Fibroblast of the conjunctiva (primary cell): ENCODE measurements at places on chromosomes 16 and 17.
A peak's percentile ranks its signal among the peaks of the same experiment; 100 is the strongest.

DNA sequence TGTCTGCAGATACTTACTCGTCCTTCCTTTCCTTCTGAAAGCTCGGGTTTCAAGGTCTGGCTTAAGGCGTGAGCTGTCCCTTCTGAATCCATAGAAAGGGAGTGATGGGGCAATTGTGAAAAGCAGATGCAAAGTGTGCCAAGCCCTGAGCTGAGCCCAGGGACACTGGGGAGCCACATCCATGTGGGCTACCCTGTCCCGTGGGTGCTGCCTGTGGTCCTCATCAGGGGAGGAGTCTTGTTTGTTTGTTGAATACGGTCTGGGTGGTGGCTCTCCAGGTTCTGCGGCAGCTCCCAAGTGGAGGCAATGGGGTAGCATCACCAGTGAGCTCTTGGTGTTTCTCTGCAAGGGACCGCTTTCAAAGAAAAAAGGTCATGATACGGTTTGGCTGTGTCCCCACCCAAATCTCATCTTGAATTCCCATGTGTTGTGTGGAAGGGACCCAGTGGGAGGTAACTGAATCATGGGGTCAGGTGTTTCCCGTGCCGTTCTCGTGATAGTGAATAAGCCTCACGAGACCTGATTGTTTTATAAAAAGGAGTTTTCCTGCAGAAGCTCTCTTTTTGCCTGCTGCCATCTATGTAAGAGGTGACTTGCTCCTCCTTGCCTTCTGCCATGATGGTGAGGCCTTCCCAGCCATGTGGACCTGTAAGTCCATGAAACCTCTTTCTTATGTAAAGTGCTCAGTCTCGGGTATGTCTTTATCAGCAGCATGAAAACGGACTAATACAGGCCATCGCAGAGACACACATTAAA, 1.0 kb upstream of the ALG1 start:
- DNase-seq: no peak

DNA sequence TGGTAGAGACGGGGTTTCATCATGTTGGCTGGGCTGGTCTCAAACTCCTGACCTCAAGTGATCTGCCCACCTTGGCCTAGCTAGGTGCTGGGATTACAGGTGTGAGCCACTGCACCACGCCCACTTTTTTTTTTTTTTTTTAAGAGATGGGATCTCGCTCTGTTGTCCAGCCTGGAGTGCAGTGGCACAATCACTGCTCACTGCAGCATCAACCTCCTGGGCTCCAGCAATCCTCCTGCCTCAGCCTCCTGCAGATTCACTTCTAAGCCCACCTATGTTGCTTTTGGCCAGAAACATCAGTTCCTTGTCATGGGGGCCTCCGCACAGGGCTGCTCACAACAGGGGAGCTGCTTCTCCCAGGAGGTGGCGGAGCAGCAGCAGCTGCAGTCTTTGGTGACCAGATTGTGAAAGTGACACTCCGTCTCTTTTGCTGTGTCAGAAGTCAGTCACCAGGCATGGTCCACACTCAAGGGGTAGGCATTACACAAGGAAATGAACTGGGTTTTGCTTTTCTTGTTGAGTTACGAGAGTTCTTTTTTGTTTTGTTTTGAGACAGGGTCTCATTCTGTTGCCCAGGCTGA, 4.5 kb upstream of the NME4 start:
- no peak for DNase-seq

GRCh38 chr17:63859257-63859656, 14.2 kb downstream of the CSH2 start:
- no peak for DNase-seq

DNA sequence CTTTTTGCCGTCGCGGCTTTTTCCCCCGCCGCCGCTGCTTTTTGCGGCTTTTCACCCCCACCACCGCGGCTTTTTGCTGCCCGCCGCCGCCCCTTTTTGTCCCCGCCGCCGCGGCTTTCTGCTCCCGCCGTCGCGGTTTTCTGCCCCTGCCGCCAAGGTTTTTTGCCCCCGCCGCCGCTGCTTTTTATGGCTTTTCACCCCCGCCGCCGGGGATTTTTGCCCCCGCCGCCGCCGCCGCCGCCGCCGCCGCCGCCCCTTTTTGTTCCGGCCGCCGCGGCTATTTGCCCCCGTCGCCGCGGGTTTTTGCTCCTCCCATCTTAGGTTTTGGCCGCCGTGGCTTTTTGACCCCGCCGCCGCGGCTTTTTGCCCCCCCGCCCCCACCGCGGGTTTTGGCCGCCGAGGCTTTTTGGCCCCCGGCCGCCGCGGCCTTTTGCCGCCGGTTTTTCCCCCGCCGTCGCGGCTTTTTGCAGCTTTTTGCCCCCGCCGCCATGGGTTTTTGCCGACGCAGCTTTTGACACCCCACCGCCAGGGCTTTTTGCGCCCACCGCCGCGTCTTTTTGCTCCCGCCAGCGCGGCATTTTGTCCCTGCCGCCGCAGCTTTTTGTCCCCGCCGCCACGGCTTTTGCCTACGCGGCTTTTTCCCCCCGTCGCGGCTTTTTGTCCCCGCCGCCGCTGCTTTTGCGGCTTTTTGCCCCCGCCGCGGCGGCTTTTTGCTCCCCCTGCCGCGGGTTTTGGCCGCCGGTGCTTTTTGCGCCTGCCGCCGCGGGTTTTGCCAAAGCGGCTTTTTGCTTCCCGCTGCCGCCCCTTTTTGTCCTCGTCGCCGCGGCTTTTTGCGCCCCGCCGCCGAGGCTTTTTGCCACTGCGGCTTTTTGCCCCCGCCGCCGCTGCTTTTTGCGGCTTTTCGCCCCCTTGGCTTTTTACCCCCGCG, 519.4 kb upstream of the WSB1 start:
- DNase-seq: no peak

DNA sequence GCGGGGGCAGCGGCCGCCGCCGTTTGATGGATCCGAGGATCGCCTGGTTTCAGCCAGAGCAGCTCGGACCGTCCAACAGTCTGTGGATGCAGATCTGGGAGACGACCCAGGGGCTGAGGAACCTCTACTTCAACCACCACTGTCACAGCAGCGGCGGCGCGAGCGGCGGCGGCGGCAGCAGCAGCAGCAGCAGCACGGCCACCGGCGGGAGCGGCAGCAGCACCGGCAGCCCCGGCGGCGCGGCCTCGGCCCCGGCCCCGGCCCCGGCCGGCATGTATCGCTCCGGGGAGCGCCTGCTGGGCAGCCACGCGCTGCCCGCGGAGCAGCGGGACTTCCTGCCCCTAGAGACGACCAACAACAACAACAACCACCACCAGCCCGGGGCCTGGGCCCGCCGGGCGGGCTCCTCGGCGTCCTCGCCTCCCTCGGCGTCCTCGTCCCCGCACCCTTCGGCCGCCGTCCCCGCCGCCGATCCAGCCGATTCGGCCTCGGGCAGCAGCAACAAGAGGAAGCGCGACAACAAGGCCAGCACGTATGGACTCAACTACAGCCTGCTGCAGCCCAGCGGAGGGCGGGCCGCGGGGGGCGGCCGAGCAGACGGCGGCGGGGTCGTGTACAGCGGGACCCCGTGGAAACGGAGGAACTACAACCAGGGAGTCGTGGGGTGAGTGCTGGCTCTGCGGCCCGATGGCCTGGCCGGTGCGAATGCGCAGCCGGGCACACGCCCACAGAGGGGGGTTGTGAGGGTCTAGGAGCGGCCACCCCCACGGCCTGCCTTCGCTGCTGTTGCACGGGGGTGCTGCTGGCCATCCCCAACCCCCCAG, 702 bp downstream of the TENT4B start:
- DNase-seq: no peak

GRCh38 chr16:90031931-90032673, 12.8 kb upstream of the DBNDD1 start:
- peak; percentile 43 for DNase-seq

- DNase-seq: no peak
Observed at GRCh38 chr17:15112846-15113617, 152.1 kb downstream of the PMP22 start.

DNA sequence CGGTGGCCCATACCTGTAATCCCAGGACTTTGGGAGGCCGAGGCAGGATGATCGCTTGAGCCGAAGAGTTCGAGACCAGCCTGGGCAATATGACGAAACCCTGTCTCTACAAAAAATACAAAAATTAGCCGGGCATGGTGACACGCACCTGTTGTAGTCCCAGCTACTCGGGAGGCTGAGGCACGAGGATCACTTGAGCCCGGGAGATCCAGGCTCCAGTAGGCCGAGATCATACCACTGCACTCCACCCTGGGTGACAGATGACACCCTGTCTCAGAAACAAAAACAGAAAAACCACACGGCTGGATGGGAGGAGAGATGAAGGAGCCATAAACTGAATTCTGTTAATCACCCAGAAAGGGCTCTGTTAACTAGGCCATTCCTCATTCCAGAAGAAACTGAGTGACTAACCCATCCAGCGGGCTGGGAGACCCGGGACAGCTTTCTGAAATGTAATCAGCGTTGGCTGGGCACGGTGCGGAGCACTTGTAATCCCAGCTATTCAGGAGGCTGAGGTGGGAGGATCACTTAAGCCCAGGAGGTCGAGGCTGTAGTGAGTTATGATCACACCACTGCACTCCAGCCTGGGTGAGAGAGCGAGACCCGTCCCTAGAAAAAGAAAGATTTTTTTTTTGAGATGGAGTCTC, 641 bp upstream of the NT5C3B start:
- DNase-seq: no peak

DNA sequence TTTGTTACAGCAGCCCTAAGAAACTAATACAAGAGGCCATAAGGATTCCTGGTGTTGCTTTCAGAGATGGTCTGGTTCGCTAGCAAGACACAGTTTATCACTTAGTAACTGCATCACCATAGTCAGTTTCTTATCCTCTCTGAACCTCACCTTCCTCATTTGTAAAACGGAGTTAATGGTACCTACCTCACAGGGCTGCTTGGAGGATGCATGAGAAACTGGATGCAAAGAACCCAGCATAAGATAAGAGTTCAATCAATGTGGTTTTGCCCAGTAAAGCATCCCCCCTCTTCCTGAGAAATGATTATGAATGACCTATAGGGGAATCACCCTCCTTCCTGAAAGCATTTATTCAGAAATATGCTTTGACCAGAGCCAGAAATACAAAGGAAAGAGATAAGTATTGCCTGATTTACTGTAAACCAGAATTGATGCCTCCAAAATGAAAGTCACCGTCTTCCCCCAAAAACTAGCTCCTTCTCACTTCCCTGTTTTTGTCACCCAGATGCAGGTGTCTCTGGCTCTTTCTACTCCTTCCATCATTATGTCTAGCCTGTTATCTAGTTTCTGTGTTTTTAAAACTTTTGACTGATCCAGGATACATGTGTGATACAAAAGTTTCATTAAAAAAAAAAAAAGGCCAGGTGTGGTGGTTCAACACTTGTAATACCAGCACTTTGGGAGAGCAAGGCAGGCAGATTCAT, 2.8 kb upstream of the TEFM start:
- DNase-seq: no peak

GRCh38 chr16:88799569-88800276, 3.9 kb upstream of the CDT1 start:
- DNase-seq: no peak

DNA sequence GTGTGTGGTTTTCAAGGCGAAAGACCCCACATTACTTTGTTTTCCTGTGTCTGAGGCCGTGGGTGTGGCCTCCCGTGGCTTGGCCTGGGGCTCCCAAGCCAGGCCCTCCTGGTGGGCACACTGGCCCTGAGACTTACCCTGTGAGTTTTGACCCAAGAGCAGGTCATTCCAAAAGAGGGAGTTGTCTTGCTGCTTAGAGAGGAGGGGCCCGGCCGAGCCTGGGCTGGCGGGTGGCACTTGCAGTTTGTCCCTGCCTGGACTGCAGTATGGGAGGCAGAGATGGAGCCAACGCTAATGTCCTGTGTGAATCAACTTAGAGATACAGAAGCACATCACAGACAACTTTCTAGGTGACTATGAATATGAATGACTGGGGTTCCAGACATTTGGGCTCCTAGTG, 22.7 kb downstream of the PLEKHG4 start:
- no peak for DNase-seq

DNA sequence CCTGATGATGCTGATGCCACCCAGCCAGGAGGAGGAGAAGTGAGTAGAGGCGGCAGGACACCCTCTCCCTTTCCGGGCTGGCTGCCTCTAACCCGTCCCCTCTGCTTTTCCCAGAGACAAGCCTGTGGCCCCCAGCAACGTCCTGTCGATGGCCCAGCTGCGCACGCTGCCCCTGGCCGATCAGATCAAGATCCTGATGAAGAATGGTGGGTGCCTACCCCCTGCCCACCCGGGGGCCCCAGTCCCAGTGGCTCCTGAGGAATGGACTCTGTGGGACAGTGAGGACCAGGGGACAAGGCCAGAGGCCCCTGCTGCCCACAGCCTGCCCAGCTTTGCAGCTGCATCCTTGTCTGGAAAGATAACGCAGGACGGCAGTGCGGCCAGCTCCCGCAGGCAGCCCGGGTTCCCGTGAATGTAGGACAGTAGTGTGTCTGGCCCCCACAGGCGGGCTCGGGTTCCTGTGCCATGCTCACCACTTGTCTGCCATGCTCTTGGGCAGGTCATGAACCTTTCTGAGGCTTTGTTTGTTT, 19.9 kb downstream of the POLR3E start:
- DNase-seq: no peak

- DNase-seq: no peak
Observed at GRCh38 chr17:79608624-79608959, 2.3 kb downstream of the RBFOX3 start.

DNA sequence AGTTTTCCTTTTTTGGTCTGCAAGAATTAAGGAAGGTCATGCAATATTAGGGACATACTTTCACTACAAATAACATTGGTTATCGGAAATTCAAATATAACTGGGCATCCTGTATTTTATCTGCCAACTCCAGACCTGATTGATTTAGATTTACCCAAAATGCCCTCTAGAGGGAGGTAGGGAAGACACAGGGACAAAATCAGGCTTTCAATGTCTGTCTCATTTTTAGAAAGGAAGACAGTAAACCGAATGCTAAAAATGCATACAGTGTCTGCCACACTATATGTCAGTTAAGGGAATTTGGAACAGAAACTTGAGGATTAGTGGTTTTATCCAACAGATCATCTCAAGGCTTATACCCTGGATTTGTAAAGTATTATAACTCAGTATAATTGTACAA, 161.7 kb upstream of the SOX9 start:
- DNase-seq: no peak

DNA sequence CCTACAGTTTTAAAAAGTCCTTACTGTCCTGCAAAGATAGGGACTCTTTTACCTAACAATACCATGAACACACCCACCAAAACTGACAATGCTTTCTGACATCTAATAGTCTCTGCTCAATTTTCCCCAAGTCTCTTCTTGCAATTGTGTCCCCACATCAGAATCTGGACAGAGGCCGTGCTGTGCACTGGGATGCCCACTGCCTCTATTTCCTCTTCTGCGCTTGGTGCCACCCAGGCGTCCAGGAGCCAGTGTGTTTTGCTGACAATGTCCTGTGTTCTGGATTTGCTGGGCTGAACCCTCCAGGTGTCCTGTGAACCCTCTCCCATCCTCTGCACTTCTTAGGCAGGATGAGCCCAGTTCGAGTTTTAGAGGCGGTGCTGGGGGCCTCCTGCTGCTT, 6.4 kb upstream of the ARHGDIA start:
- no peak for DNase-seq

GRCh38 chr16:16045879-16046278, 96.5 kb downstream of the ABCC1 start:
- no peak for DNase-seq

- DNase-seq: no peak
Observed at GRCh38 chr16:11232302-11232851, 23.6 kb downstream of the SOCS1 start.

GRCh38 chr16:23310217-23310616, 8.1 kb downstream of the SCNN1B start:
- no peak for DNase-seq

GRCh38 chr17:65022751-65023700, 33.5 kb downstream of the GNA13 start:
- DNase-seq: no peak

- DNase-seq: no peak
Observed at GRCh38 chr17:42016411-42016831, 818 bp downstream of the DNAJC7 start.
